ENCODE measurements at places on chromosomes 16 and 17.

DNA sequence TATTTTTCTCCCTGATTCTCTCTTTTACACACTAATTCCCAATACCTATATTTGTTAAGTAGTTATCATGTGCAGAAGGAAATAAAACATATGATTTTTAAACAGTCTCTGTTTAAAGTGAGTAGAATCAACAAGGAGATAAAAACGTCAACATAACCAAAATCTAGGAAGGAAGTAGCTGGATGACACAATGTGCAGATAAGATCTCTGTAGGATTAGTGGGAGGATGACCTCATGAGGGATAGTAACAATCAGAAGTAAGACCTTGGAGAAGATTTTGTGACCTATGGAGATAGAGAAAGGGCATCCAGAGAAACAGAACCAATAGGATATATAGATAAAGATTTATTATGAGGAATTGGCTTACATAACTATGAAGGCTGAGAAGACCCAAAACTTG is 262.6 kb upstream of the CDH11 start:
- DNase-seq = no peak

GRCh38 chr16:56211435-56211981 is 20.2 kb downstream of the GNAO1 start:
- no peak for DNase-seq

DNA sequence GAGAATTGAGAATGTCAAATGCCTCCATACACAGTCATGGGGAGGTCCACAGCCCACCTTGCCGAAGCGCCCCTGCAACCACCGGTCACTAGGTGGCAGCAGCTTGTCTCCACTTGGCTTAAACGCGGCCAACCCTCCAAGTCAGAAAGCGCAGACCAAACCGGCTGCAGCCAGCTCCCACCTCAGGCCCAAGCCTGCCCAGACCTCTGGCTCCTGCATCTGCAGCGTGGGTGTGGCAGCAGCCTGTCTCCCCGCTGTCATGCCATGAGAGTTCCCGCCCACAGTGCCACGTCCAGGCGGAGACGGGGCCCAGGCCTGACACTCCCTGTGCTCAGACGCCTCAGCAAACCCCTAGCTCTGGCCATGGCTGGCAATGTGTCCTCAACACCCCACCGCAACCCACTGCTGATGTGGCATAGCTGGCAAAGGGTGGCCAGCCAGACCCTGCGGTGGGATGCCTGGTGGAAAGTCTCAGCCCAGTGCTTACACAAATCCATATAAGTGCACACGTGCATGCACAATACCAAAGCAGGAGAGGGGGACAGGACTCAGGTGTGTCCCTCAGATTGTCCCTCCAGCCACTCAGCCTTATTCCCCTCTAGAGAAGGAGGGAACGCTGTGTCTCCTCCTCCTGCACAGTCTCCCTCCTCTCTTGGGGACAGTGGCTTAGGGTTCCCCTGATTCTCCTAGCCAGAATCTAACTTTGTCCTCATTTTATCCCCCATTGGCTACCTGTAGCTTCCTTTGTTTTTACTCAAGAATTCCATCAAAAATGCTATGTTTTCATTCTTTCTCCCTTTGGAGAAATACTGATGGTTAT is 10.9 kb downstream of the COPZ2 start:
- DNase-seq = peak; percentile 70

- DNase-seq = no peak
Measured at GRCh38 chr16:82598771-82599170, 28.0 kb upstream of the CDH13 start.

DNA sequence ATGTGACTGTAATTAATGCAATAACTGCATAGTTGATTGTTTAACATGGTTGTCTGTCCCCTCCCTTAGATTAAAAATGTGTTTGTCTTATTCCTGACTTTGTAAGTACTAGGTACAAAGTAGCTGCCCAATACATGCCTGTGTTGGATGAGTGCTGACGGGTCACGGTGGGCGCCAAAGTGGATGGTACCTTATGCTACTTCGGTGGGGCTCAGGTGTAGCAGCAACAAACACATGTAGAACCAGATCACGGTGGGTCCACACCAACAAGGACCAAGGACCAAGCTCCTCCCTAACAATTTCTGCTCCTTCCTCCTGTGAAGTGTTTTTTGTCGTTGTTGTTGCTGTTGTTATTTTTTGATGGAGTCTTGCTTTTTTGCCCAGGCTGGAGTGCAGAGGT is 46.4 kb upstream of the ZFHX3 start:
- DNase-seq = no peak

DNA sequence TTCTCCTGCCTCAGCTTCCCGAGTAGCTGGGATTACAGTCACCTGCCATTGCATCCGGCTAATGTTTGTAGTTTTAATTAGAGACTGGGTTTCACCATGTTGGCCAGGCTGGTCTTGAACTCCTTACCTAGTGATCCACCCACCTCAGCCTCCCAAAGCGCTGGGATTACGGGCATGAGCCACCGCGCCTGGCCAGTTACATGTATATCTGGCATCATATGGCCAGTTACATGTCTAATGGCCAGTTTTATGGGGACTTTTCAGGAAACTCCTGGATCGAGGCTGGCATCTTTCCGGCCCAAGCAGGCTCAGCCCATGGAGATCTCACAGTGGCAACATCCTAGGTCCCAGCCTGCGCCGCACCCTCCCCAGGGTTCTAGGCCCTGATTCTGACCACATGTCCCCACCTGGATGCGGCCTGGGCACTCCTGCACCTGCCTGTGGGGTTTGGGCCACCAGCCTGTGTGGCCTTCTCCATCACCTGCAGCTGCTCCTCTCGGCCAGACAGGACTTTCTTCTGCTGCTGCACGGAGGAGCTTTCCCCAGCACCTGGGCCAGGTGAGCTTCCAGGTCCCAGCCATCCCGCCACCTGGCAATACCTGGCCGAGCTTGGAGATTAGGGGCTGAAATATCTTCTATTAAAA is 1.3 kb upstream of the CIAO3 start:
- DNase-seq = no peak
